ENCODE measurements at places on chromosomes 6 and 20. TPM values are rescaled to one million over a fixed set of nuclear protein-coding genes. Genes with fewer than 3 reads are reported as not detected.

FAM83C gene
- not detected for total RNA-seq

PYGB gene
- total RNA-seq: 218 TPM

THBD gene
- 1.5 TPM for total RNA-seq

RIMS4 gene
- total RNA-seq: not detected

NANP gene
- total RNA-seq: 5.5 TPM

SLC35F1 gene
- total RNA-seq: 0.15 TPM

MAS1 gene
- total RNA-seq: not detected

LHFPL5 gene
- total RNA-seq: not detected

HLA-DQA2 gene
- total RNA-seq: not detected

XRN2 gene
- total RNA-seq: 81.0 TPM

BTNL2 gene
- not detected for total RNA-seq
